M059J (cell line): ENCODE measurements at places on chromosomes 5 and 9. TPM values are rescaled to one million over a fixed set of nuclear protein-coding genes. Genes with fewer than 3 reads are reported as not detected.

The LTC4S gene
- total RNA-seq: not detected in 2 replicates

The SGCD gene
- 0.49 and 1.7 TPM in 2 replicates for total RNA-seq

The TRIM36 gene
- total RNA-seq: 1.6 and 3.6 TPM in 2 replicates

The ZNF79 gene
- 6.0 and 9.4 TPM in 2 replicates for total RNA-seq

The SIT1 gene
- not detected in 2 replicates for total RNA-seq

The POU4F3 gene
- total RNA-seq: 0.10 and 0.17 TPM in 2 replicates

The MORN5 gene
- not detected in 2 replicates for total RNA-seq

The CD72 gene
- total RNA-seq: 0.05 and 4.1 TPM in 2 replicates

The PAEP gene
- total RNA-seq: not detected in 2 replicates

The KCNMB1 gene
- 0.12 and 0.15 TPM in 2 replicates for total RNA-seq

The CMBL gene
- total RNA-seq: 6.6 and 11.4 TPM in 2 replicates

The MRRF gene
- total RNA-seq: 27.3 and 37.9 TPM in 2 replicates

The TCERG1 gene
- 35.4 and 43.4 TPM in 2 replicates for total RNA-seq

The INSL6 gene
- total RNA-seq: not detected in 2 replicates

The WASHC1 gene
- total RNA-seq: 2.8 and 3.8 TPM in 2 replicates

The FLT4 gene
- total RNA-seq: not detected in 2 replicates

The GFPT2 gene
- 1.9 and 6.2 TPM in 2 replicates for total RNA-seq

The MXD3 gene
- total RNA-seq: 29.7 and 36.1 TPM in 2 replicates

The OTP gene
- not detected in 2 replicates for total RNA-seq

The RALGPS1 gene
- total RNA-seq: 3.6 and 9.8 TPM in 2 replicates

The DDX4 gene
- not detected in 2 replicates for total RNA-seq

The PCDHB9 gene
- total RNA-seq: 1.6 and 9.3 TPM in 2 replicates

The SPINK4 gene
- total RNA-seq: not detected in 2 replicates

The ARPC5L gene
- 43.9 and 54.1 TPM in 2 replicates for total RNA-seq

The NRARP gene
- not detected in 2 replicates for total RNA-seq

The MAN1B1 gene
- total RNA-seq: 86.8 and 145 TPM in 2 replicates

The CARD9 gene
- 0.05 and 0.12 TPM in 2 replicates for total RNA-seq

The AIF1L gene
- 1.4 and 2.1 TPM in 2 replicates for total RNA-seq

The DNLZ gene
- total RNA-seq: 35.9 and 56.6 TPM in 2 replicates

The TMC1 gene
- total RNA-seq: 1.1 TPM in 1 of 2 replicates, not detected in the other
